ENCODE measurements at places on chromosomes 12 and 14. TPM values are rescaled to one million over a fixed set of nuclear protein-coding genes. Genes with fewer than 3 reads are reported as not detected.

PLEKHD1 gene
- 0.05 TPM for polyA plus RNA-seq

TAS2R31 gene
- not detected for polyA plus RNA-seq

TEDC1 gene
- polyA plus RNA-seq, result 7.8 TPM

PLD4 gene
- polyA plus RNA-seq, result 15.5 TPM

ADIPOR2 gene
- polyA plus RNA-seq, result 6.2 TPM

SLC2A14 gene
- polyA plus RNA-seq, result 0.29 TPM

CBLN3 gene
- polyA plus RNA-seq, result not detected
